Activated T-helper 17 cell treated with anti-CD3 and anti-CD28 coated beads, Interleukin-2, amount 50 U/mL, for 72 hours (primary cell): ENCODE measurements at places on chromosomes 13 and 19.

DNA sequence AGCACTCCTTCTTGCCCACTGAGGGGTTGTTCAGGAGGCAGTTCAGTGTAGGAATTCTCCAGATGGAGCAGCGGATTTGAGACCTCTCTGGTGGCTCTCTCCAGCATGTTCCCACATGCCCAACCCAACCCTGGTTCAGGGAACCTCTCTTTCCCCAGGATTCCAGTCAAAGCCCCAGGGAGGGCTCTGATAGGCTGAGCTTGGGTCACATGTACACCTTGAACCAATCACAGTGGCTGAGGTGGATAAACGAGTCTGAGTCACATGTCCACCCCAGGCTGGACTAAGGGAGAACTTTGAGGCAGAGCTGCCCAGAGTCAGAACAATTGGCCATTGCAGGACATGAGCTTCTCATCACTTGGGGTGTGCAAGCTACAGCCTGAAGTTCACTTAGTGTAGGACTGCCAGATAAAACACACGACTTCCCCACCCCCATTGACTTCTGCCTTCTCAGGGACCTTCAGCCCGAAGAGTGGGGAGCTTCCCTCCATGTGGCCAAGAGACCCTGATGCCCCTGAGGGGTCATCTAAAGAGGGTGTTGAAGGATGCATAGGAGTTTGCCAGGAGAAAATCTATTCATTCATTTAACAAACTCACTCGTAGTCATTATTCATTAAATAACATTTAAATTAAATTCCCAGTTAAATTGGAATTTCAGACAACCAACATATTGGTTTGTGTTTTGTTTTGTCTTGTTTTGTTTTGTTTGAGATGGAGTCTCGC is 4.0 kb upstream of the MAST3 start:
- H3K27ac ChIP-seq = peak overlapping the region; percentile 43
- peaks cover 11% of the 10 kb centered on the region for H3K36me3 ChIP-seq
- no peaks in the 10 kb centered on the region for H3K27me3 ChIP-seq
- H3K4me3 ChIP-seq = no peak overlapping the region

DNA sequence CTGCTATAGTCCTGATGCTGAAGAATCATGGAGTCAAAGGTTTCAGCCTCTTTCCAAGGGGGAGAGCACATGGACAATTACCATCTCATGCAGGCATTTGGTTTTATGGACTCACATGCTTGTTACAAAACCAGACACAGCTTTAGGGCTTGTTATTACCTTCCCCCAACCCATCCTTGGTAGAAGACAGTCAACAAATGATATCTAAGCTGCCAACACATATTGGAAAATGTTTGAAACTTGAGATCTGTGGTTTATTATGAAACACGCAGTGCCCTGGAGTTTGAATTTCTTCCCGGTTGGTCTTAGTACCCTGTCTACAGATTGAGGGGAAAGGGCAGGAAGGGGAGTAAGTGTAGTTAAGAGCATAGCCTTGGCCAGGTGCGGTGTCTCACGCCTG is 12.5 kb upstream of the CYP2A6 start:
- H3K4me3 ChIP-seq = no peak overlapping the region
- no peaks in the 10 kb centered on the region for H3K36me3 ChIP-seq
- H3K4me1 ChIP-seq = no peaks in the 10 kb centered on the region
- no peak overlapping the region for H3K27ac ChIP-seq

GRCh38 chr19:16441661-16442162 is 30.1 kb downstream of the EPS15L1 start:
- no peak for ATAC-seq
- H3K4me3 ChIP-seq = no peak overlapping the region
- no peak overlapping the region for H3K27ac ChIP-seq
- H3K27me3 ChIP-seq = no peaks in the 10 kb centered on the region

DNA sequence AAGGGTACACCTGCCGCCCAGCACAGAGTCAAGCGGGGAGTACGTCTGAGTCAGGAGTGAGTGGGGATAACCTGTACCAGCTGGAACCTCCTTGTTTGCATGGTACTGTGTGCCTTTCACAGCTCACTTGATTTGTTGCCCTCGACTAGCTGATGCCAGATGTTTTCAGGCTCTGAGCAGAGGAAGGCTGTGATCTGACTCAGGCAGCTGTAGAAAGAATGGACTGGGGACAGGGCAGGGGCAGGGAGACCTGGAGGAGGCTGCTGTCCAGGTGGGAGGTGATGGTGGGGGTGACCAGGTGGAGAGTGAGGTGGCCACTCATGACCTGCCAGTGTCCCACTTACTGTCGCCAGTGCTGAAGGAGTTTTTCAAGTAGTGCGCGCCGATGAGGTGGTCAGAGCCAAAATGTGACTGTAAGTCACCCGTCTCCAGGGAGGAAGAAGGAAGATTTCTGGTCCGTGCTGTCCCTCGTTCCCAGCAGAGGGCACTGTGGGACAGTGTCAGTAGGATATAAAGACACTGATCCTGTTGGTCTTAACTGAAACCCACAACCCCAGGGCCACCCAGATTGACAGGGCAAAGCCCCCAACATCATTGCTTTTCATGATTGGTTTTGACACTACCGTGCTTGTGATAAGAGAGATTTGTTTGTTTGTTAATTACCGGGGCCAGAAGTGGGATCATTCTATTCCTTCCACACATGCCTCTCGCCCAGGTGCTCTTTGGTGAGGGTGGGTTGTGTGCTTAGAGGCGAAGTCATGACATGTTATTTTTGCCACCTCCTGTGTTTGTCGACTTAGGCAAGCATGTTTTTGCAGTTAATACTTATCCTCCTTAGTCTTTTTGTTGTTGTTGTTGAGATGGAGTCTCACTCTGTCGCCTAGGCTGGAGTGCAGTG is 128.4 kb downstream of the DPF1 start:
- H3K27me3 ChIP-seq = no peaks in the 10 kb centered on the region
- peak overlapping the region; percentile 55 for H3K27ac ChIP-seq
- no peak overlapping the region for H3K4me3 ChIP-seq
- H3K36me3 ChIP-seq = peaks cover 14% of the 10 kb centered on the region

- no peak for ATAC-seq
- H3K27ac ChIP-seq = peak overlapping the region; percentile 46
- no peaks in the 10 kb centered on the region for H3K27me3 ChIP-seq
- H3K36me3 ChIP-seq = peaks cover 97% of the 10 kb centered on the region
These were observed 17.5 kb downstream of the DDX39A start for GRCh38 chr19:14401468-14402195.

DNA sequence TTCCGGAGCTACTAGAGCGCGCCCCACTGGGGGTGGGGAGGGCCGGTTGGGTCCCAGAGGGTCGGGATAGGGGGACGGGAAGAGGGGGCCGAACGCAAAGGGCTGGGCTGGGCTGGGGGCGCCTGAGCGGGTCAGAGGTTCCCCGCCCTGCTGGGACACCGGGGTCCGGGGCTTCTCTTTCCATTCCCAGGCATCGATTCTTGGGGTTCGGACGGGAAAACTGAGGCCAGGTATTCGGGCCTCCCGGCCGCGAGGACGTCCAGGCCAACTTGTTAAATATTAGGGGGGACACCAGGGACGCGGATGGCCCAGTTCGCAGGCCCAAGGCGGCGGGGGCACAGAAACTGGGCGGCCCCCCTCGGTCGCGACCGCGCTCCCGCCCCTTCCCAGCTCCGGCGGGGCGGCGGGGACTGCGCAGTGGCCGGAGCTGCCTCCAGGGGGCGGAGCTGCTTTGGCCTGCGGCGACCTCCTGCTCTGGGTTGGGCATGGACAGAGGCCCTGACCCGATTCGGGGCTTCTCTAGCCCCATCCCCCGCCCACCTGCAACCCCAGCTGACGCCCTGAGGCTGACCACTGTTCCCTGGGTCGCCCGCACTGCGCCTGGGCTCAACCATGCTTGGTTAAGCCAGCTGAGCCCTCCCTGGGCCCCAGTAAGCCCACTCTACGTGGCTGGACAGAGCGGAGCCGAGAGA is 1.2 kb upstream of the KLF16 start:
- H3K4me3 ChIP-seq = peak overlapping the region; percentile 57
- peak; percentile 44 for ATAC-seq
- peaks cover 6% of the 10 kb centered on the region for H3K36me3 ChIP-seq
- no peaks in the 10 kb centered on the region for H3K27me3 ChIP-seq
- no peaks in the 10 kb centered on the region for H3K4me1 ChIP-seq

- no peaks in the 10 kb centered on the region for H3K4me1 ChIP-seq
- H3K36me3 ChIP-seq = no peaks in the 10 kb centered on the region
- no peak overlapping the region for H3K27ac ChIP-seq
- no peaks in the 10 kb centered on the region for H3K27me3 ChIP-seq
These were observed 235.5 kb downstream of the PCDH9 start for GRCh38 chr13:66994517-66995202.

GRCh38 chr13:98853771-98854221 is 101.3 kb upstream of the SLC15A1 start:
- peaks cover 13% of the 10 kb centered on the region for H3K4me1 ChIP-seq
- peak; percentile 100 for ATAC-seq
- H3K27me3 ChIP-seq = no peaks in the 10 kb centered on the region
- H3K27ac ChIP-seq = peak overlapping the region; percentile 51
- peaks cover 90% of the 10 kb centered on the region for H3K36me3 ChIP-seq

DNA sequence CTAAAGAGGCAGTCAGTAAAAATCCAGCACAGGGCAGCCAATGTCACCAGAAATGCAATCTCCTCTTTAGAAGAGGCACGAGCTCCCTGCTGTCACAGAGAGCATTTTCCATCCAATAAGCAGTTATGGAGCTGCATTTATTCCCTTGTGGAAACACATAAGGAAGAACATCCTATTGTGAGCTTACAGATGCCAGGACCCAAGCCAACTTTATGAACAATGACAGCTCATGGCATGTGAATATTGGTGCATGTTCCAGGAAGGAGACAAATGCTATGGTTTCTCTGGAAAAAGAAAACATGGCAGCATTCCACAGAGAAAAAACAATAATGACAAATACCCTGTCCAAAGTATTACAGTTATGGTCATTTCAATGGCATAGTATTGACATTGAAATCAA is 955.6 kb downstream of the UQCRFS1 start:
- H3K27me3 ChIP-seq = no peaks in the 10 kb centered on the region
- no peaks in the 10 kb centered on the region for H3K36me3 ChIP-seq

DNA sequence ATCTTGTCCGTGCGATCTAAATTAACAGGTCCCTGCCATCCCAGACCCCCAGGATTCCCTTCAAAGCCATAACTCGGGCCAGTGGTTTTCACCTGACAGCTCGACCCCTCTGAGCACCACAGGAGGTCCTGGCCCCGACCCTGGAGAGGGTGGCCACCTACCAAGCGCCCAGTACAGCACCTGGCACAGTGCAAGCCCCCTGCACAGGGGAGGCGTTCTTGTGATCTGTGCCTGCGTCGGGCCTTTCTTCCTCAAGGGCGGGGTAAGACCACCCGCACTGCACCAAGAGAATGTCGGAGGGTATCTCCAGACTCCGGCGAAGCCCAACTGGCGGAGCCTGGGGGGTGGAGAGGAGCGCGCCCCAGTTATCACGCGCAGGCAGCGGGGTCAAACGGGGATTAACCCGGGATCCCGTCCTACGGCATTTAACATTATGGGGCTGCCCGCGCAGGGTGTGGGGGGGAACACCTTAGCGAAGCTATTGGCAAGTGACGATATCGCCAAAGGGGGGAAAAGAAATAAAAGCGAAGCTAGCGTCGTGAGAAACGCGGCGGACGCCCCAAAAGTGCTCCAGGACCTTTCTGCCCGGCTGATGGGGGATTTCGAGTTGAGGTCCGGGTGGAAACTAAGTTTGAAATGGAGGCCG is 1.3 kb upstream of the HNRNPL start:
- ATAC-seq = no peak
- H3K4me1 ChIP-seq = peaks cover 10% of the 10 kb centered on the region
- peaks cover 55% of the 10 kb centered on the region for H3K36me3 ChIP-seq
- no peaks in the 10 kb centered on the region for H3K27me3 ChIP-seq

GRCh38 chr13:51957377-51958216 is 53.7 kb downstream of the ATP7B start:
- ATAC-seq = peak; percentile 44
- no peak overlapping the region for H3K27ac ChIP-seq
- H3K36me3 ChIP-seq = no peaks in the 10 kb centered on the region

GRCh38 chr13:79128158-79128557 is 277.9 kb downstream of the RBM26 start:
- H3K4me1 ChIP-seq = no peaks in the 10 kb centered on the region
- H3K27me3 ChIP-seq = peaks cover 4% of the 10 kb centered on the region
- H3K27ac ChIP-seq = no peak overlapping the region
- H3K36me3 ChIP-seq = no peaks in the 10 kb centered on the region
- no peak overlapping the region for H3K4me3 ChIP-seq
- ATAC-seq = peak; percentile 60

DNA sequence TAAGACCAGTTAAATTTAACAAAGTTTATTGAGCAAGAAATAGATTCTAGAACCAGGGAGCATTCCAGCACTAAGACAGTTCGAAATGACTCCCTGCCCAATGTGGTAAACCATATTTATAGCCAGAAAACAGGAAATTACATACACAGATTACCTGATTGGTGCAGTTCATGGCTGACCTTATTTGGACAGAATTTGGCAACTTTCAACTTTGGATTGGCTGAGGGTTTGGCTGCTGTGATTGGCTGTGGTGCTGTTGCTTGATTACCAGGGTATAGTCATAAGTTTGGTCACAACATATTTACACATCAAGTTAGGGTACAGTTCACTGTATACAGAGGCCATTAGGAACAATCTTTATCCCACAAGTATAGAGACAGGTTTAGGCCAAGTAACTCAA is 984.8 kb upstream of the MIR17HG start:
- H3K27me3 ChIP-seq = no peaks in the 10 kb centered on the region
- H3K4me1 ChIP-seq = no peaks in the 10 kb centered on the region

DNA sequence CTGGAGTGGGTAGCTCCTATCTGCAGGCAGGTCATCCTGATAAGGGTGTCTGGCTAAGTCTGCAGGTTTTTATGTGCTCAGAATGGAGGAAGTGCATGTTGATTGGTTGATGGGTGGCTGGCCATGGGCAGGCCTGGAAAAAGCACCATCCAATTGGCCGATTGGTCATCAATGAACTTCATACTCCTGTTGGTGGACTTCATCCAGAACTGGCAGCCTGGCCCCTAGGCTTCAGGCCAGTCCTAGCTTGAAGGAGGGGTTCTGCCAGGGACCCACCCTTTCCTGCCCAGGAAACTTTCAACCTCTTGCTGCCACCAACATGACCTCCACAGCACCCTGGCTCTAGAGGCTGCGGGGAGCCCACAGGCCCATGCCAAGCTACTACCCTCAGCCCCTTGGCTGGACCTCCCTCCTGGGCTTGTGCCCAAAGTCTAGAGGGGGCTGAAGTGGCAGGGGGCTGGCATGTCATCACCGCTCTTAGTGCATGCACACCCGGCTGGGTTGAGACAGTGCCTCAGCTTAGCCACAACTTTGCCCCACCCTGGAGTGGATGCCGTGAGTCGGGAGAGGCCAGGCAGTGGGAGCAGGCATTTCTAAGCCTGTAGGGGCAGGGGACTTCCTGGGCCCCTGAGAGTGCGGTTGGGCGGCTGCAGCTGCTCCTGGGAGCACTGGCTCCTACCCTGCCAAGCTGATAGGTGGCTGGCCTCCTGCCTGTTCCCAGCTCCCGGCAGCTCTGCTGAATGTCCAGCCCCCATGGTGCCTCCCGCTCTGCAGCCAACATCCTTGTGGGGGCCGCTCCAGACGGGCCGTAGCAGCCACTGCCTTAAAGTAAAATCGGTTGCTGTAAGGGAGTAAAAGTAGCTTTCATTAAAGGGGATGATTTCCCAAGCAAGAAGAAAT is 13.2 kb downstream of the DNAJC15 start:
- peaks cover 39% of the 10 kb centered on the region for H3K36me3 ChIP-seq
- peaks cover 19% of the 10 kb centered on the region for H3K4me1 ChIP-seq
- no peak for ATAC-seq
- H3K4me3 ChIP-seq = no peak overlapping the region
